ENCODE measurements at places on chromosomes 16 and 17. TPM values are rescaled to one million over a fixed set of nuclear protein-coding genes. Genes with fewer than 3 reads are reported as not detected.

NPW gene
- total RNA-seq = not detected

DYNLRB2 gene
- total RNA-seq = not detected

GRCh38 chr16:75506574-75506973 is 11.3 kb upstream of the CHST6 start:
- DNase-seq = no peak

DNA sequence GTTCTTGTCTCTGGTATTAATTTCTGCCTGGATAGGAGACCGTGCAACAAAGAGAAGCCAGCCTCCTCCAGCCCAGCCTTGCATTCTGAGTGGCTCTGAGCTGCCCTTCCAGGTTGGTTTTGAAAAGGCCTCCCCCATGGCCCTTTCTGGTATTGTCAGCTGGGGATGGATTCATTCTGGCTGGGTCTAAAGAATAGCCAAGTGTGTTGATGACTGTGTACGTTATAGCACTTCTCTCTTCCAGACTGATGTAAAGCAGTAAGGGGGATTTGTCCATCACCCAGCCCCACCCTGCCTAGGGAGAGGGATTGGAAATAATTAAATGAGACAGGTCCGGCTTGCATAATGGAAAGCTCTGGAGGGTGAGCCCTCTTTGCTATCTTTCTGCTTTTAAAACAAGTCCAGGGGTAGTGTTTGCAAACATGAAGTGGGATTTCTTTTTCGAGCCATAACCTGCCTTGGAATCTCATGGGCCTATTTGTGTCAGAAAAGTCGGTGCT is 146.4 kb downstream of the MSI2 start:
- no peak for DNase-seq

GRCh38 chr16:14002416-14002990 is 68.6 kb upstream of the MRTFB start:
- no peak for DNase-seq

- no peak for DNase-seq
Observed at GRCh38 chr16:1830213-1830612, 3.2 kb downstream of the FAHD1 start.

DNA sequence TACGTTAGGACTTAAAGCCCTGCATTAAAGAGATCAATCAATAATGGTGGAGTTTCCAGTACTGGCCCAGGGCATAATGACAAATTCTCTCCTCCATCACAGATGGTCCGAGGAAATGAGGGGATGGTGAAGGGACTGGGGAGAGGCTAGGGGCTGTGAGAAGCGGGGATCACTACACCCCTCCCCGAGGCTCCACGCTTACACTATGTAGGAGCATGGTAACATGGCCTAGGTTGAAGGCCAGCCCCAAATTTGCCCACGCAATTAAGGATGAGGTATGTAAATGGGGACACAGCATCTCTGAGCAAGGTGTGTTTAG is 8.0 kb upstream of the AKTIP start:
- no peak for DNase-seq

GRCh38 chr16:84503751-84504395 is 586 bp downstream of the MEAK7 start:
- no peak for DNase-seq

GRCh38 chr16:23121024-23121423 is 28.2 kb downstream of the USP31 start:
- no peak for DNase-seq

DNA sequence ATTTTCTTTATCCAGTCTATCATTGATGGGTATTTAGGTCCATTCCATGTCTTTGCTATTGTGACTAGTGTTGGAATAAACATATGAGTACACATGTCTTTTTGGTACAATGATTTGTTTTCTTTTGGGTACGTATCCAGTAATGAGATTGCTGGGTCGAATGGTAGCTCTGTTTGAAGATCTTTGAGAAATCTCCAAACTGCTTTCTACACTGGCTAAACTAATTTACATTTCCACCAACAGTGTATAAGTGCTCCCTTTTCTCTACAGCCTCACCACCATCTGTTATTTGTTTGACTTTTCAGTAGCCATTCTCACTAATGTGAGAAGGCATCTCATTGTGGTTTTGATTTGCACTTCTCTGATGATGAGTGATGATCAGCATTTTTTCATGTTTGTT is 103.7 kb downstream of the GOSR1 start:
- no peak for DNase-seq

- DNase-seq = no peak
Observed at GRCh38 chr17:21540502-21540901, 151.8 kb upstream of the KCNJ18 start.

- DNase-seq = no peak
Observed at GRCh38 chr17:39716879-39717536, 13.3 kb downstream of the MIEN1 start.

- DNase-seq = no peak
Observed at GRCh38 chr16:86723689-86724088, 145.3 kb downstream of the FOXL1 start.

GRCh38 chr16:17850581-17851250 is 380.0 kb upstream of the XYLT1 start:
- no peak for DNase-seq

DNA sequence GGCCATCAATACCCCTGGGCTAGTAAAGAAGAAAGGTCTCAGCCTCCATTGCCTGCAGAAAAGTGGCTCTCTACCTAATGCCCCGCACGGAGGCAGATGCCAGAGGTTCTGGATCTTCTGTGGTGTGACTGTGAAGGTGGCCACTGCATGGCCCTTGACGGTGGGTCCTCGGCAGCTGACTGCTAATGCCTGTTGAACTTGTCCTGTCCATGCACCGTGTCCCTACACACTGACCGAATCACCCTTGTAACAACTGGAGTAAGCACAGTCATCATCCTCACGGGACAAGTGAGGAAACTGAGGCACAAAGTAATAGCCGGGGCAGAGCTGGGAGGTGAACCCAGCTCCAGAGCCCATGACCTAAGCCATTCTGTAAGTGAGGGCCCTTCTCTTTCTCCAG is 48.8 kb downstream of the MYH11 start:
- DNase-seq = no peak

DNA sequence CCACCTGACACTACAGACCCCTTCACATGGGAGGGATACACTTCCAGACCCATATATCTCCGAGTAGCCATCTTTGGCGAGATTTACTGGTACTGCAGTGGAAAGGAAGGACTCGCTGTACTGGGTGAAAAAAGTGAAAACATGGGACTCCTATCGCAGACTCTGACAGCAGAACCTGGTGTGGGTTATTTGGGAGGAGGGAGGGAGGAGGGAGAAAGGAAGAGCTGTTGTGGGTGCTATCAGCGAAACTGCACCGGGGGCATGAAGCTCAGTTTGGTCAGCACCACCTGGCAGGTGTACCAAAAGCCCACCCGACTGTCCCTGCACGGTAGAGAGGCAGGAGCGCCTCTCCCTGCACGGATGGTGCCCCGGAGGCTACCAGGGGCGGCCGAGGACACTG is 5.0 kb downstream of the HBQ1 start:
- DNase-seq = no peak

DNA sequence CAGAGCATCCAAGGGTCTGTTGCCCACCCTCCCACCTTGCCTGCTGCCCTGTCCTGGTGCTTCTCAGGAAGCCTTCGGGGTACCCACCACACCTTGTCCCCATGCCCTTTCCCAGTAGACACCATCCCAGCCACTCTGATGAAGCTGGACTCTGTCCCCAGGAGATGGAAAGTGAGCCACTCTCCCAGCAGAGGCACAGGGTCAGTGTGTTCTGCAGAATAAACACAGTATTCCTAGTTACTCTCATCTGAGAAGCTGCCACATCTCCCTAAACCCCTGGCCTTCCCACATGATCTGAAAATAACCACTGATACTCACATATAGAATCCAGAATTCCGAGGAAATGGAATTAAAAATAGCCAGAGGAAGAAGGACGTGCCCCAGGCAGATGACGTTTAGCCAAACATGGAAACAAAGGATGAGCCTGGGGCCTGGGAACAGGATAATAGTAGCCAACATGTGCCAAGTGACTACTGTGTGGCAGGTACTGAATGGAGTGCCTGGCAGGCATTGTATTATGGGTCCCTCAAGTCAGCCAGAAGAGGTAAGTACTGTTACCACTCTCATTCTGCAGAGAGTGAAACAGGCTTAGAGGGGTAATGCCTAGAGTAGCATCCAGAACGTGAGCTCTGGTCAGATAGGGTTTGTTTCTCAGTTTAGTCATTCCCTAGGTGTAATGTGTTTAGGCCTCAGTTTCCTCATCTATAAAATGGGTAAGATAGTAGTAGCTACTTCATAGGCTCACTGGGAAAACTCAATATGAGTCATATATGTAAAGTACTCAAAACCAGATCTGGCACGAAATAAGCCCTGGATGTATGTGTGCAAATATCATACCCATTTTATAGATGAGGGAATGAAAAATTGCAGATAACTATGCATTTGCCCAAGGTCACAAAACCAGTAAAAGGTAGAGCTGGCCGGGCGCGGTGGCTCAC is 20.8 kb upstream of the PEMT start:
- DNase-seq = no peak

GRCh38 chr17:62680541-62681052 is 53.1 kb downstream of the MRC2 start:
- DNase-seq = no peak

DNA sequence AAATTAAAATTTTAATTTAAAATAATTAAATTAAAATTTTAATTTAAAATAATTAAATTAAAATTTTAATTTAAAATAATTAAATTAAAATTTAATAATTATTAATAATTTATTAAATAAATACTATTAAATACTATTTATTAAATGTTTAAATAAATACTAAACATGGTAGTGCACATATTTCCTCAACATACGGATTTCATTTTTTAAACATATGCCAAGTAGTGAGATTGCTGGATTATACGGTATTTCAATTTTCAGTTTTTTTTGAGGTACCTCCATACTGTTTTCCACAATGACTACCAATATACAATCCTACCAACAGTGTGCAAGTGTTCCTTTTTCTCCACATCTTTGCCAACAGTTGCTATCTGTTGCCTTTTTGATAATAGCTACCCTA is 852.9 kb upstream of the CDH8 start:
- DNase-seq = no peak

GRCh38 chr17:34580685-34581445 is 1.5 kb downstream of the TMEM132E start:
- no peak for DNase-seq
